ENCODE measurements at places on chromosomes 5 and 9. TPM values are rescaled to one million over a fixed set of nuclear protein-coding genes. Genes with fewer than 3 reads are reported as not detected.

GRCh38 chr9:93826905-93827544 lies 128.1 kb downstream of the BARX1 start:
- DNase-seq = no peak

DNA sequence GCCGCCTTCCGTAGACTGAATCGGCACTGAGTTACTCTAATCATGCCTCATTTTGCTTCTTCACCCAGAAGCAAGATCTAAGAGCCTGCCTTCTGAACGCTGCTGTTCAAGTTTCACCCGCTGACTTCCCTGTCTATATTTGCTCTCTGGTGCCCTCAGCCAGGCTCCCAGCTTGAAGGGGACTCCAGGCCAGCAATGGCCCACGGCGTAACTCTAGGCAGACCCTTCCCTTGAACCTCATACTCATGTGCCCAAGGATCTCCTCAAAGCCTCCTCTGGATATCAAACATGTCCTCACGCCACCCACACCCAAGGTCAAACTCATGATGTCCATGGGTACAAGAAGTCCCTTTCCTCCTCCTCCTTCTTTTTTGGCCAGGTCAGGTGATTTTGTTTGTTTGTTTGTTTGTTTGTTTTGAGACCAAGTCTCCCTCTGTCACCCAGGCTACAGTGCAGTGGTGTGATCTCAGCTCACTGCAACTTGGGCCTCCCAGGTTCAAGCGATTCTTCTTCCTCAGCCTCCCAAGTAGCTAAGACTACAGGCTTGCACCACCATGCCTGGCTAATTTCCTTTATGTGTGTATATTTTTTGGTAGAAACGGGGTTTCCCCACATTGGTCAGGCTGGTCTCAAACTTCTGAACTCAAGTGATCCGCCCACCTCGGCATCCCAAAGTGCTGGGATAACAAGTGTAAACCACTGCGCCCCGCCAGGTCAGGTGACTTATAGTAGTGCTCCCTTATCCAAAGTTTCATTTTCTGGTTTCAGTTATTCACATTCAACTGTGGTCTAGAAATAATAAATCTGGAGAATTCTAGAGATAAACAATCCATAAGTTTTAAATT lies 239.0 kb downstream of the SYK start:
- DNase-seq = no peak

DNA sequence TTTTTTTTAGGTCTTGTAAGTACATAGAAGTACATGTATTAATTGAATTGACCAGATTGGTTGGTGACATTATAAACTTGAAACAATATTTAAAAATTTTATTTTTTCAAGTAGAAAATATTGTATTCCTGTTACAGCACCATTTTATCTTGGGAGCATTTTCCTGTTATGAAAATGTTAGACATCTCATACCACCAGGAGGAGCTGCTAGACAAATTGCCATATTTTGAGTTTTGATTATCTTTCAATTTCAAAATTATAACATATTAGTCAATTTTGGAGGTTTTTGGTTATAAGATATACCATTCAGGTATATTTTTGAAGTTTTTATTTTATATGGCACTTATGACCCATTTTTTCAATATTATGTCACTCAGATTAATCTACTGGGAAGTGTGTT lies 84.4 kb downstream of the CNTLN start:
- DNase-seq = no peak

DNA sequence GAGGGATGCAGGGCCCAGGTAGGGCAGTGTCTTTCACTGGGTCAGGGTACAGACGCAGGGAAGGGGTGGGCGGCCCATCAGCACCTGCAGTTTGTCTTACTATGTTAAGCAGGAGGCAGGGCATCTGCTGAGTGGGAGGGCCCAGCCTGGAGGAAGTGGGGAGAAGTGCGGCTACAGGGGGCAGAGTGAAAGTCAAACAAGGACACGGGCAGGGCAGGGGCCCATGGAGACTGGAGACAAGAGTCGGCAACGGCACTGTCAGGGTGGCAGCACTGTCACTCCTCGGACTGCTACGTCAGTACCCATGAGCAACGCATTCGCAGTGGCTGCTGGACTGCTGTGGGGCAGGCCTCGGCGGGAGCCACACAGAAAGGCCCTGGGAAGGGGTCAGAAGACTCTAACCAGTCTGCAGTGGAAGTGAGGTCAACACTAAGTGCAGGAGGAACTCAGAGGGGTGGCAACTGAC lies 19.7 kb downstream of the CAMSAP1 start:
- no peak for DNase-seq

DNA sequence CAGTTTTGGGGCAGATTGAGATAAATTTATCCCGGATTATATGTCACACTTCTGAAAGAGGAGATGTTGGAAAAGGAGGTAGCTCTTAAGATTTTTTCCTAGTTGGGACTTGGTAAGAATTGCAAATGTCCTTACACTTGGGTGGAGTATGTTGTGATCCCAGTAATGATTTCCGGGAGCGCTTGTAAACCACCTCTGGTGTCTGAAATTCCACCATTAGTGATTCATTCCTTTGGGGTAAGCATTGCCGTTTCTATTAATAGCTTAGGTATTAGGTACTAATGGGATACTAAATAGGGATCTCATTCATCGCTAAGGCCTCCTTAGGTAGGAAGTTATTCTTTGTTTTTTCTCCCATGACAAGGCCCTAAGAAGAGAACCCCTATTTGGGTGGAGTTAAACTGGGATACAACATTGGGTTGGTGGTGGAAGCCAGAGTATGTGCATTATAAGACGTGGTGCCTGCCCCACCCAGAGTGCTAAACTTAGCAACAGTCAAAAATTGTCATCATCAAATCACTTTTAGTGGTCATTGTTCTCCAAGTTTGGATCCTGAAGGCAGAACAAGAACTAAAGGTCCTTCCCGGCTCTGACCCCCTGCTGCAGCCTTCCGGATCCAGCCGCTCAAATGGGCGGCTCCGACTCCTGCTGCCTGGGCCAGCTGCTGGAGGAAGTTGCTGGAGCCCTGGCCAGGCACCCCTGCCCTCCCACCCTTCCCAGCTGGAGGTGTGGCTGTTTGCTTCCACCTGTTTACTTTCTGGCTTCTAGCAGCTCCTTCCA lies 31.7 kb upstream of the DAB2IP start:
- no peak for DNase-seq

- no peak for DNase-seq
These were observed 927 bp downstream of the PAX5 start for GRCh38 chr9:37033141-37033540.

DNA sequence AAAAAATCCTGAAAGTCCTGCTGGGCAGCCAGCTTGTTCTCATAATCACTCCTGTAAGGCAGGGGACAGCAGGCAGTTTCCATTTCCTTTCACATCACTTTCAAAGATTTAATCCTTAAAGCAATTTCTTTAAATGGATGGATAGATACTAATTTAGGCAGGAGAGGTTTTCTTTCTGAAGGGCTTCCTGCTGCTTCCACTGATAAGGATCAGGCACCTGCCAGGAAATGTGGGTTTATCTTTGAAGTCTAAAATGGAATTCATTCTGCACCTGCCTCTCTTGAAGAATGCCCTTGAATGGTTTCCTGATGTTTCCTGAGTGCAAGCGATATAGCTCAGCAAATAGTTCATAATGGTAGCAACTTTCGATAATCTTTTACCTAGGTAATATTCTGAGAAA lies 64.5 kb downstream of the STARD4 start:
- no peak for DNase-seq

DNA sequence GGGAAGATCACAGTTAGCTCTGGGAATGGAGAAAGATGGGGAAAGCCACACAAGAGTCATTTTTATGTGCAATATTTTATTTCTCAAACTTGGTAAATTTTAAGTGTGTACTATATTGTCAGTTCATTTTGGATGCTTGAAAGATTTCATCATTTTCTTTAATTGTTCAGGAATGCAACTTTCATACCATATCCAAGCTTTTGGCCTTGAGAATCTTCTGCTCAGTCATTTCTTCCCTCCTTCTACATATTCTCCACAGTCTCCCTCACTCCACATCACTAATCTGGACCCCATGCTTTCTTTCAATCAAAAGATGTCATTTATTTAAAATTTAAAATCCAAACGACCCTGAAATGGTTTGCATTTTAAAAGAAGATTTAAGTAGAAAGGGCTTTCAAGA lies 135.4 kb downstream of the FAM114A2 start:
- DNase-seq = no peak

- DNase-seq = no peak
These were observed 263.5 kb upstream of the SEMA6A start for GRCh38 chr5:116838011-116838536.

DNA sequence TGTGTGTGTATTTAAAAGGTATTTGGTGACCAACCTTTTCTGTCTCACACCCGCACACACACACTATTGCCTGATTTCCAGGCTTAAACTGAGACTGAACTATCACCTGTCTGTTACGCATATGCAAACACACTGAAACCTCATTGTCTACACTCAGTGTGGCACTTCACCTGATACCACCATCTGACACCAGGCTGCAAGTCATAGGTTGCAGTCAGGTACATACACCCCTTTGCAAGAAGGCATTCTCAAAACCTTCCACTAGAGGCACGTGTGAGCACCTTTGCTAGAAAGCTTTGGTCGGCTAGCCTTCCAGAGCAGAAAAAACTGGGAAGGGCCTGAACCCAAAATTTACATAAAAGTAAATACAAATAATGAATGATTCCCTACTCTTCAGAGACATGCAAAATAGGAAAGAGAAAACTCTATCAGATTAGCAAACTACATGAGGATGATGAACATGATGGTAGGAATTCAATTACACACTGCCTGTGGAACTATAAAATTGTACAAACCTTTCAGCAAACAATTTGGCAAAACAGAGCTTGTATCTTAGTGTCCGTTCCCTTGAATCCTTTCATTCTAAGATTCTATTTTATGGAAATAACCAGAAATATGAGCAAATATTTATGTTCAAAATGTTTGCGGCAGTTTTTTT lies 5.9 kb upstream of the FOXD1 start:
- peak; percentile 73 for DNase-seq

GRCh38 chr5:162473041-162473714 lies 405.6 kb downstream of the GABRG2 start:
- DNase-seq = no peak

DNA sequence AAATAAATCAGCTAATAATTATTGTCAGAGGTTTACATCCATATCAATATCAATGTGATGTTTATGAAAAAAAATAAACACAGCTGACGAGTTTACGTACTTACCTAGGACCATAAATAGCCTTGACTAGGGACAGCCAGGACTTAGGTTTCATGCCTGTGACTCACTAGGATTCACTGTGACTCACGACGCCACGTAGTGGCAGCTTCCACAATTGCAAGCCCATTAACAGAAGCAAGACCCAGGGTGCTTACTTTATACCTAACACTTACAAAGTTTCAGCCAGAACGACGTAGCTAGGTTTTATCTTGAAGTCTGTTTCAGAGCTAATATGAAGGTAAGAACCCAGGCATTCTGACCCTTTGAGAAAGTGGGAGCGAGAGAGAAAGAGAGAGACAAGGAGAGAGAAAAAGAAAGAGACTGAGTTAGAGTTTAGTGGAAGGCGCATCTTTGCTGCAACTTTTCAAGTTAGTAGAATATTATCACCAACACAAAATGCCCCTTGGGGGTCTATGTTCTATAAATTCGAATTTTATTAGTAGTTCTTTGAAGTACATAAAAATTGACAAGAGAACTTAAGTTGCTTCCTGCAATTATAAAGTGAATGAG lies 191.2 kb downstream of the GNA14 start:
- peak; percentile 88 for DNase-seq

- DNase-seq = peak; percentile 43
These were observed 25.7 kb downstream of the ZSWIM6 start for GRCh38 chr5:61357745-61358144.

DNA sequence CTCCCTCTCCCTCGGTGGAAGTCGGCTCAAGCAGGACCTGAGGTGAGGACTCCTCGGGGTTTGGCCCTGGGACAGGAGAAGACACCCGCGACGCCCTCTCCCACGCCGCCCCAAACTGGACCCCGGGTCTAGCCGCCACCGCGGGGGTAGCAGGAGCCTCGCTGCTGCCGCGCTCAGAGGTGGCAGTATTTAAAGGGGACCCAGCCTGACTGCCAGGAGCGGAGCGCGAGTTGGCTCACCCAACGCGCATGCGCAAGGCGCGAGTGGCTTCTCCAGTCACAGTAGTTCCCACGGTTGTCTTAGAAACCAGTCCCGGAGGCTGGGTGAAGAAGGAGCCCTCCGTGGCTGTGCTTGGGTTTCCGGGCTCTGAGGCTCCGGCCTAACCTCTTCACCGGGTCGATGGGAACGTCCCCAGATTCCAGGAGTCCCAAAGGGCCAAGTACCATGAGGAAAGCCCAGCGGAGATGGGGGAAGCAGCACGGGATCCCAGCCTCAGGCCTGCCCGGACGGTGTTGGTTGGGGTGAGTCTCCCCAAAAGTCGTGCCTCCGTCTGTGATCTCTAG lies 477.8 kb downstream of the SPATA31A7 start:
- no peak for DNase-seq

GRCh38 chr5:54171645-54172384 lies 138.6 kb downstream of the ARL15 start:
- DNase-seq = peak; percentile 46

DNA sequence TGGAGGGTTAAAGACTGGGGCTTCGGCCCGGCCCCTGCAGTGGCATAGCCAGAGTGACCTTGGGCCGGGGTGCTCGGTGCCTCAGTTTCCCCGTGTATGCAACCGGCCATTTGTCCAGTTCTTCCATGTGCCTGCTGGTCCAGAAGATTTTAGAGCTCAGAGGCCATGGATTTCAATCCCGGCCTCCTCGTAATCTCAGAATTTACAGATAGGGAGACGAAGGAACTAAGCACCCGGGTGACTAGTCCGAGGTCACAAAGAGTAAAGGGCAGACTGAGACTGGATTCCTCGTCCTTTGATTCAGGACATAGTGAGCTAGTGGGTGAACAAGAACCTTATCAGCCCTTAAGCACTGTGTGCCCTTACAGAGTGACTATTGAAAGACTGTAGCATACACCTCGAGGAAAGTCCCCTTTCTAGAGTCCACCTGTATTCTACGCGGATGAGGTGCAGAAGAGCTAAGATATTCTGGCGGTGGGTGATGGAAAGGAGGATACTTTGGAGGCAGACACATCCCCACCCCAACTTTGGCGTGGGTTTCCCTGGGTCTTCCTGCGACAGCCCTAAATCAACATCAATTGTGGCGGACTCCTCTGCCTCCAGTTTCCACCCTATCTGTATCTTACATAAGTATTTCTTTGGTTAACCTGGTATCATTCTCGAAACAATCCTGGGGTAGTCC lies 597 bp downstream of the SLC31A1 start:
- DNase-seq = peak; percentile 34

GRCh38 chr9:16255217-16255616 lies 615.3 kb downstream of the BNC2 start:
- no peak for DNase-seq

DNA sequence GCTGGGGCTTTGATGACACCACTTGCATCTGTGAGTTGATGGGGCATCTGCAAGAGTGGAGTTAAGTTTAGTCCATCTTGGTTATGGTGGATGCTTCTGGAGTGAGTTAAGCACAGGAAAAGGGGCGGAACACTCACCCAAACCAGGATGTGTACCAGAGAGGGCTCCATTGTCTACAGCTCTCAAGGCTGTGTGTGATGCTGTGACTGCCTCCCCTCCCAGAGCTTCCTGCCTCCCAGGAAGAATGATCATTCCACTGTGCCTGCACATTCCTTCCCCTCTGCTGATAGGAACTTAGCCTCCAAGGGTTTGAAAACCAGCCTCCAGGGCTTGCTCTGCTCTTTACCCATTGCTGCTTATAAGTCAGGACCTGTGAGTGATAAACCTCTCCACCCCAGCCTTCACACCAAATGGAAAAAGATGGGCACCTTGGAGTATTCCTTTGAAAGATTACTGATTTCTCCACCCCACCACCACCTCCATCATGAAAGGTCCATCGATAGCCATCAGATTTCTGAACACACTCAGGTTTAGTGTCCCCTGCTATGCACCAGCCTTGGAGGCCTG lies 160.1 kb upstream of the SPRY4 start:
- peak; percentile 25 for DNase-seq

The NOXA1 gene
- total RNA-seq = not detected

The SAPCD2 gene
- 28.5 TPM for total RNA-seq

The BRD8 gene
- total RNA-seq = 24.3 TPM

The DAB2IP gene
- total RNA-seq = 6.2 TPM

The PCDHB16 gene
- 8.6 TPM for total RNA-seq
